NCI-H69 (cell line): ENCODE measurements at places on chromosomes 6 and 20.

DNA sequence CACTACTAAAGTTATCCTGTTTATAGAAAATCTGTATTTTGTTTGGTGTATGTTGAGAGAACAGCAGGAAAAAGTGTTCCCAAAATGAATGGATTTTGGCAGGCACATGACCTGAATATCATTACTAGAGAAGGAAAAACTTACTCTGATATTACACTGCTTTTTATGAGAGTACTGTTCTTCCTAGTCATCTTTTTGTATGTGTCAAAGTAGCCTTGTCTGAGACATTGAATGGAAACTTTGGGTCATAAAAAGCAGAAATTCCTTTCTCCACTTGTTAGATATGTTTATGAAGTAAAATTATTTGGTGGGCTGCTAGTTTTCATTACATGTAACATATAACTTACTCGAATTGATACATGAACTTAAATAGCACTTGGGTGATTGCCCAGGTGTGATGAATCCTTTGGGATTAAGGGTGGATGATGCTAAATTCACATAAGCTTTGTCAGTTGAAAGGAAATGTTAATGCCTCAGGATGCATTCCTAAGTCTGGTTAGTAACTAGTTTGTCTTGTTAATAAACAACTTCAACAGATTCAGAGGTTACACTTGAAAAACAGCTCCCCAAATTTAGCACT lies 206.7 kb downstream of the CENPW start:
- DNase-seq = no peak

DNA sequence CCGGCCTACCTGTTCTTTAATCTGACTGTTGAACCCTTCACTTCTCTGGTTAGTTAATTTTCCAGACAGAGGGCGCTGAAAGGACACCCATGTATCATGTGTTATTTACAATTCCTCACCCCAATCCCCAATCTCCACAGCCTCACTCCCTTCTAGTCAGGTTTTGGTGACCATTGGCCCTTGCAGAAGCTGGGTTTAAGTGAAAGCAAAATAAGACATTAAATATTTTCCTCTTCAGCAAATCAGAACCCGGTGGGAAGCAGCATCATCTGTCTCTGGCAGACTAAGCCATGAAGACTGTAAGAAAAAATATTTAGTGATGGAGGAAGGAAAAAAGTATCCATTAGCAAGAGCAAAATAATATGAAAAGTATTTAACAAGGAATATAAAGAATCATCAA lies 9.4 kb upstream of the HLA-DQA1 start:
- DNase-seq = no peak

GRCh38 chr6:139053382-139053781 lies 24.8 kb downstream of the ABRACL start:
- DNase-seq = no peak

GRCh38 chr6:163759542-163759941 lies 345.0 kb downstream of the QKI start:
- no peak for DNase-seq

DNA sequence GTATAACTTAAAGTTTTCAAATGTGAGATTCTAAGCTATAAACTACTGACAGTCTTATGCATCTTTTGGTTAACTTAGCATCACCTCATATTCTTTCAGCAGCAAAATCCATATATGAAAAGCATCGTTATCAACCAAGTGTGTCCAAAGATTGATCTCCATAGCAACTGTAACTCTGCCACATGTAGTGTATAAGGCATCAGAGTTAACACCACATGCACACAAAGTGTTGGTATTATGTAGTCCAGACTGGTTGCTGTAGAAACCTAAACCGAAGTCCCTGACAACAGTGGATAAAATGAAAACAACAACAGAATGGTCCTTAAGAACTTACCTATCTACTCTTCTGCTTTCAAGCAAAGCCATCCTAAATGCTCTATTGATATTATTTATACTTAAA lies 39.6 kb downstream of the PDSS2 start:
- DNase-seq = peak; percentile 7
